ENCODE measurements at places on chromosomes 12 and 14.

DNA sequence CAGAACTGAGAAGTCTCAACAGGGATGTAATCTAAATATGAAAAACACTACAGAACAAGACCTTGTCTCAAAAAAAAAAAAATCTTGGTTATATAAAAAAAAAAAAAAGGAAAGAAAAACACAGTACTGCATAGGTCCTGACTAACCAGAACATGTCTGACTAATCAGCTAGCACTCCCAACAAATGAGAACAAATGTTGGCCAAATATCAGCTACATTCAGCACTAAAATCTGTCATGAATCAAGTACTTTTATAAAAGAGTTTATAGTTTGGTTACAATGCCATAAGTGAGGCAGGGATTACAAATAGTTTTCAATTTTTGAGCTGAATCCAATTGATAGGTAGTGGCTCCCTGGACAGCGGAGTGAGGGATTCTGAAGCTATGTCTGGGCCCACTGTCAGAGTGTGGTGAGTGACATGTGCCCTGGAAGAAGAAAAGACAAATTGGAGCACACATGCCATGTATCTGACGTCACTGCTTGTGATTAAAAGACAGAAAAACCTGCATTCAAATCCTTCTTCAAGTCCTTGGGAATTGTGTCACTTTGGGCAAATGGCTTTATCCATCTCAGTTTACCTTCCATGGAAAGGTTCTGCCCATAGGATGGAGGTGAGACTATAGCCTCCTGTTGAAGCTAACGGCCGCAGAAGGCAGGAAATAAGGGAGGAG lies 5.6 kb upstream of the FAM234B start:
- DNase-seq, result no peak

DNA sequence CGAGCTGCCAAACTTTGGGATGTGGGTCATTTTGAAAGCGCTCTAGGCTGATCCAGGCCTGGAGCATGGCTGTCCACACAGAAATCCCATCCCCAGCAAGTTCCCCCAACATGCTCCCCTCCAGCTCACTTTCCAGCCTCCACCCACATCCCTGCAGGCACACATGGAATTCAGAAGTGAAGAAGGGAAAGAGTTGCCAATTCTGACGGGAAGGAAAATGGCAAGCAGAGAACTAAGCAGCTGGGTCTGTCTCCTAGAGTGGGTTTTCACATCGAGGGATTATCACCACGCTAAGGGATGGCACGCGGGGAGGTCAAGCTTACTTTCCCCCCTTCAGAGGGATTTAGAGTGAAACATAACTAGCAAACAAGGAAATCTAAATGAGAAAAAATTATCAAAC lies 142.3 kb downstream of the RIMBP2 start:
- no peak for DNase-seq

- peak; percentile 90 for DNase-seq
Observed at GRCh38 chr14:73472185-73473114, 14.1 kb upstream of the NUMB start.

DNA sequence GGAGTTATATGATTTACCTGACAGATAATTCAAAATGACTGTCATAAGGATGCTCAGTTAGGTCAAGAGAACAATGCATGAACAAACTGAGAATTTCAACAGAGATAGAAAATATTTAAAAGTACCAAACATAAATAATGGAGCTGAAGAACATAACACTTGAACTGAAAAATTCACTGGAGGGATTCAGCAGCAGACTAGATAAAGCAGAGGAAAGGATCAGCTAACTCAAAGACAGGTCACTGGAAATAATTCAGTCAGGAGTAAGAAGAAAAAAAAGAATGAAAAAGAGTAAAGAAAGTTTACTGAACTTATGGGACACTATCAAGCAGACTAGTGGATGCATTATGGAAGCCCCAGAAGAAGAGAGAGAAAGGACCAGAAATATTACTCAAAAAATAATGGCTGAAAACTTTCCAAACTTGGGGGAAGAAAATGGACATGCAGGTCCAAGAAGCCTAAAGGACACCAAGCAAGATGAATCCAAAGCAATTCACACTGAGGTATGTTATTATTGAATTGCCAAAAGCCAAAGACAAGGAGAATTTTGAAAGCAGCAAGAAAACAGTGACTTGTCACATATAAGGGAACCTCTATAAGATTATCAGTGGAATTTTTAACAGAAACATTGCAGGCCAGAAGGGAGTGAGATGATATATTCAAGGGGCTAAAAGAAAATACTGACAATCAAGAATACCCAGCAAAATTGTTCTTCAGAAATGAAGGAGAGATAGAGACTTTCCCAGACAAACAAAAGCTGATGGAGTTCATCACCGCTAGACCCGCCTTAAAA lies 78.7 kb downstream of the GCH1 start:
- no peak for DNase-seq

GRCh38 chr14:24185026-24185425 lies 3.6 kb downstream of the IPO4 start:
- no peak for DNase-seq

DNA sequence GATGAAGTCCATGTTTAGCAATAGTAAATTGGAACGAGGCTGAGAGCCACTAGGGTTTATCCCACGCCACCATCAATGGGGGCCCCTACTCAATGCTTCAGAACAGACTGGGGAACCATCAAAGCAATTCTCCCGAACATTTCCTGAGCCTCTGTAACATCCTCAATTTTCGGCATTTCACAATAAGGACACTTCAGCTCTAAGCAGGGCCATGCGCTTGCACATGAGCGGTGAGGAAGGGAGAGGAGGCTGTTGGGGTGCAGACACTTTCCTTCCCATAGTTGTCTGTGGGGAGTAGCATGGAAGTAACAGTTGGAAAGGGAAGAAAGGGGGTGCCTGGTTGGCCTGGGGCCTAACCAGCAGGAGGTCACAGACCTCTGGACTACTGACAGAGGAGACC lies 129.9 kb upstream of the PRMT8 start:
- no peak for DNase-seq

- peak; percentile 83 for DNase-seq
Observed at GRCh38 chr12:108355069-108355468, 16.0 kb upstream of the CMKLR1 start.

- no peak for DNase-seq
Observed at GRCh38 chr12:14400599-14400998, 35.1 kb downstream of the ATF7IP start.

DNA sequence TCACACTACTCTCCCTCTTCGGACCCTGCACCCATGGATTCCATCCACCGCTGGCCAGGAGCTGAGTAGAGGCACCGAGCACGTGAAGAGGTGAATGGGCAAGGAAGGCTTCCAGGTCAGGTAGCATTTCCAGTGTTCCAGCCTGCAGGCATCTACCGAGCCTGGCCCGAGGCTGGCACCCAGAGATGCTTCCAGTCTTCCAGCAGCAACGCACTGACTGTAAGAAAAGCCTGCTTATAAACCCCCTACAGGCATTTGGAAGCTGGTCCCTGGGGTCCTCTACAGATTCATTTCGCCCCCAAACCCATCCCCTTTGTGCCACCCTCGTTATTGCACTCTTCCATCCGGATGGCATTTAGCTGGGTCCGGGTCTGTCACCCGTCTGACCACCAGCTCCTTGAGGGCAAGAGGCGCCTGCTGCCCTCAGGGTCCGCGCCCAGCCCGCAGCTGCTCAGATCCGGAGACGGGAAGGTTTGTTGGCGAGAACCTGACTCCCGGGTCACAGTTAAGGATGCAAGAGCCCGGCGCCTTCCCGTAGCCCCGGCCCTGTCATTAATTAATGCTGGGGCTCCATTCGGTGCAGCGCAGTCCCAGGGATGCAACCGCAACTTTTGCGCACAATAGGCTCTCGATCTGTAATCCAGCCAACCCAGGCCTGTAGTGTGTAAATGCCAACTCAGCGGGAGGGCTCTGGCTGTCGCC lies 614 bp upstream of the MARK3 start:
- DNase-seq, result peak; percentile 65

GRCh38 chr14:30971586-30971985 lies 53.9 kb upstream of the AP4S1 start:
- no peak for DNase-seq

DNA sequence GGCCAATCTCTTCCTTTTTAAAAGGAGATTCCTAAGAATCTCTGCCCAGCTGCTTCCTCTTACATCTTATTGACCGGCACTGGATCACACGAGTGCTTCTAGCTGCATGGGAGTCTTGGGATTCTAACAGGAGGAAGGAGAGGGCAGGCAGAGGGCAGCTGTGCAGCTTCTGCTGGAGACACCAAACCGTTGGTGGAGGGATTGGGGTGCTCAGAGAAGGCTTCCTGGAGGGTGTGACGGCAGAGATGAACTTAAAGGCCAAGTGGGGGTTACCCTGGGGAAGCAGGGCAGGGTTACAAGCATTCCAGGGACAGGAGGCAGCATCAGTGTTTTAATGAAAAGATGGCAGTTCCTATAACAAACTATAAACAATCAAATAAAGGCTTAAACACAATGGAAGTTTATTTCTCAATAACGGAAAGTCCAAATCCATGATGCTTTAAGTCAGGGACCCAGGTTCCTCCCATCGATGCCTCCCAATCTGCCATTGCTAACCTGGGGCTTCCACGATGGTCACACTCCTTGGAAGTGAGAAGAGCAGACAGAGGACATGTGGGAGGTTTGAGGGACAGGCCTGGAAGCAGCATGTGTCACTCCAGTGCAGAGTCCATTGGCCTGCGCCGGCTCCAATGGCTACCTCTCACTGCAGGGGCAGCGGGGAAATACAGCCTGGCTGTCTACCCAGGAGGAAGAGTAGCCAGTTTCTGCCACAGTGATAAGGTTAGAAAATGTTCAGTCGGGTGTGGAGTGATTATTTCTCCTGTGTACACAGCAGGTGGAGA lies 53.1 kb upstream of the DDX11 start:
- DNase-seq, result no peak

GRCh38 chr12:119208626-119209061 lies 29.9 kb downstream of the HSPB8 start:
- peak; percentile 97 for DNase-seq

DNA sequence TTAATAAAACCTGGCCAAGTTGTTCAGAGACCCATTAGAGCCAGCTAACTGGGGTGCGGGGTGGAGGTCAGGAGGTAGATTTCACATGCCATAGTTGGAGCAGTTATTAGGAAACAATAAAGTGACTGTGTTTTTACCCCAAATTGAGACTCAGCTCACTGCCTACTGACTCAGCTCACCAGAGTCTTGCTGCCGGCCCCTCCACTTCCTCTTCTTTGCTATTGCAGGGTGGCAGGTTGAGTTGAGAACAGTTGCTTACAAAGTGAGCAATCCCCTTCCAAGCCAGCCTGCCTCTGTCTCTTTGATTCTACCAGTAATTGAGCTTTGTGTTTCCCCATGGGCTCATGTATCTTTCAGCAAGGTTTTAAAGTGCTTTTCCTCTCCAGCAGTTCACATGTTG lies 12.9 kb downstream of the ST8SIA1 start:
- no peak for DNase-seq

GRCh38 chr14:23640524-23641141 lies 4.5 kb downstream of the DHRS2 start:
- no peak for DNase-seq
